ENCODE measurements at places on chromosomes 12 and 14.

GRCh38 chr14:59229653-59230406, 41.4 kb downstream of the DAAM1 start:
- no peak for DNase-seq

DNA sequence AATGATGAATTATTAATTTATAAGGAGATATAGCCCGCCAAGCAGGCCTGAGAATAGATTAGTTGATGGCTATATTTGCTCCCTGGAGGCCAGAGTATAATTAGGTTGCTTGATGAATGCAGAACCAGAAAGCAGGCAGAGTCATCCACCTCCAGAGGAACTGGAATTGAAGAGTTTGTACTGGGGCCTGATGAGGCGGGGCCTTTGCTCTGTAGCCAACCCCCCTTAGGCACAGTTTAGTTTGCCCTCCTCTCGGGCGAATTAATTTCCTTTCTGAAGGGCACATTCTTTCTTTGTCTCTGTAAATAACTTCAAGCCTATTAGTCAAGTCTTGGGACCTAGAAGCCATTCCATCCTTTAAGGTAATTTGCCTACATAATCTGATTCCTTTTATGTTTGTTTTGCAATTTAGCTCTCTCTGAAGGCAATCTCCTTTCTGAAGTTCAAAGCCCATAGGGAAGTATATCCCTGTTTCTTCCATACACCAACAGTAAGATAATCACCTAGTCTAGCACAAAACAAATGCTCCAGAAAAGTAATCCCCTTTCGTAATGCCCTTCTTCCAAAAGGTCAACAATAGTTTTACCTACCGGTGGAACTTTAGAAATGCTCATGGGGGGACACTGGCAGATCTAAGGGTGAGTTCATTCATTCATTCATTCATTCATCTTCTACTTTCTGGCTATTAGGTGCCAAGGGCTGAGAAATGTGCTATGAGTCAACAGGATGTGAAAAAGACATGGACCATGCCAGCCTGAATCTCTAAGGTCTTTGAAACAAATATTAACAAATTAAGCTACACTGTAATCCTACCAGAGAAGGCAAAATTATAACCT, 84.8 kb upstream of the NUDT4 start:
- no peak for DNase-seq

DNA sequence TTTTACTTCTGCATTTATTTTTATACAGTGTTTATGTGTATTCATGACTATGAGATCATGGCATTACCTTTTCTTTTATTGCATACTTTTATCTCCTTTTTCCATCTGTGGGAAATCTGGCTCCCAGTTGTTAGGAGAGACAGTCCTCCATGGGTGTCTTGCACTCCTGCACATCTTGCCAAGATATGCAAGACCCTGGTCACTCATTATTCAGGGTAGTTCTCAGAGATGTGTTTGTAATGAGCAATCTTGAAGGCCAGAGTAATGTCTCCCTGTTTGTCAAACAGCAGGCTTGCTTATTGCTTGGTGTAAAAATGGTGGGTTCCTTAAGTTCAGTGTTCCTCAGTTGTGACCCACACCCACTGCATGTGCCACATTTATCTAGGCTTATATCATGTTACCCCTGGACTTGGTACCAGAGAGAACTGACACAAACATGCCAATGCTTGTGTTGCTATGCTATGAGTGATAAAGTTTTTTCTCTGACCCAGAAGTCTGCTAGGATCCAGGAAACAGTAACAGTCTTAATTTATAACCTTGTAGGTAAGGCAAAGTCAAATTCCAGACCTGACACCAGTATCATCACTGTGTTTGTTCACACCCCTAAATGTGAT, 36.8 kb downstream of the PPHLN1 start:
- DNase-seq = no peak

DNA sequence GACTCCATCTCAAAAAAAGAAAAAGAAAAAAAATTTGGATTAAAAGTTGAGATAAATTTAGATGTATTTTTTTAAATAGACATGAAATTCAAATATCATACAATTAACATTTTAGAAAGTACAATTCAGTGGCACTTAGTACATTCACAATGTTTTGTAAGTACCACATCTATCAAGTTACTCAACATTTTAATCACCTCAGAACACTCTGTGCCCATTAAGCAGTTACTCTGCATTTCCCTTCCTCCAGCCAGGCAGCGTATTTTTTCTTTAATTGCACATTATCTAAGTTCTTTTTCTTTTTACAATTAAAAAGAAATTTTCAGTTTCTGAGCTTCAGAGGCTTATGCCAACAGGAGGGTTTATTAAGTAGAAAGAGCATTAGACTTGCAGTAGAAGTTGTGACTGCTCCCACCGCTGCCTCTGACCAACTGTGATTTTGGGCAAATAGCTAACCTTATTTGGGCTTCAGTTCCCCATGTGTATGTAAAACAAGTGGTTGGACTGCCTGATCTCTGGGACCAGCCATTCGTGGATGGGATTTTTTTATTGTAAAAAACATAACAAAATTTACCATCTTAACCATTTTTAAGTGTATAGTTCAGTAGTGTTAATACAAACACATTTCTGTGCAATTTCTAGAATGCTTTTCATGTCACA, 65.7 kb downstream of the WNK1 start:
- DNase-seq = no peak

DNA sequence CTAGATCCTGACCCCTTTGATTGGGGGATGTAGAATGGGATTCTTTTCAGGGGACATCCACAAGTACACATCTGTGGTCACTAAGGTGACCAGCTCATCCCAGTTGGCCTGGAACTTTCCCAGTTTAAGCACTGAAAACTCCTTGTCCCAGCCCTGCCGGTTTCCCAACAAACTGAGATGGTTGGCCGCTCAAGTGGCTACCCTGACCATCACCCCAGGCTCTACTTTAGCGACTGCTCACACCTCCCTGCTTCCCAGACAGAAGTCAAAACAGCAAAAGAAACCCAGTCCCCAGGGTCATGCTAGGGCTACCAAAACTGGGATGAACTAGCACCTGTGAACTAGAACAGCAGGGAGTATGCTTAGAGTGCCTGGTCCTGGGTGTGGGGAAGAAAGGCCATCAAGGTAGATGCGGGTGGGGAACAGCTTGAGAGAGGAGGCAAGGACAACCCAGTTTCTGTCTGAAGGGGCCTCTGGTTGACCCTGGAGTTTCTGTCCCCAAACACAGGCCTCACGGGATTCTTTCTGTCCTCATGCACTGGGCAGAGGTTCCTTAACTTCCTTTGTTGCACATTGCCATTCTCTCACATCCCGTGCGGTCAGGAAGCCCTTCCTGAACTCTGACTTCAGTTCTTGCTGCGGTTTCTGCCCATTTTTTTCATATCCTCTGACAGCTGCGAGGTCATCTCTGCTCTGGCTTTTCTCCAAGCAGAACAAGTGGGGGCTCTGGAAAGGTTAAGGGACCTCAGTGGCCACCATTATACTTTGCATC, 1.6 kb downstream of the LTB4R start:
- no peak for DNase-seq

GRCh38 chr12:71250166-71250565, 92.4 kb upstream of the TSPAN8 start:
- DNase-seq = no peak

GRCh38 chr14:42750771-42751170, 1144.1 kb downstream of the LRFN5 start:
- no peak for DNase-seq

DNA sequence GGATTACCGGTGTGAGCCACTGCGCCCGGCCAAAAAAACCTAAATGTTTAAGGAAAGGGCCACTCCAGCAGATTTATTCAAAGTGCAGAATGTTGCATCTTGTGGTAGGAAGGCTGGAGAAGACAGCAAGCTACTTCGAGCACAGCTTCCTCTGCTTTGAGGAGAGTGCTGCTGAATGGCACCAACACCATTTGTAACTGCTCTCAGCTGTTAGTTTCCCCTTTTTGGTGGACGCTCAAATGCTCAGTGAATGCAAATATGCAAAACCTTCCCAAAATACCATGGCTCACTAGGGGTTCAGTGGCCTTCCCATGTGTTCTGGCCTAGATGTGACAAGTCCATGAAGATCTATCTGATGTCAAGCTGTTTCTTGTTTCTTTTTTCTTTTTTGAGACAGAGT, 2.9 kb upstream of the TDRD9 start:
- no peak for DNase-seq

DNA sequence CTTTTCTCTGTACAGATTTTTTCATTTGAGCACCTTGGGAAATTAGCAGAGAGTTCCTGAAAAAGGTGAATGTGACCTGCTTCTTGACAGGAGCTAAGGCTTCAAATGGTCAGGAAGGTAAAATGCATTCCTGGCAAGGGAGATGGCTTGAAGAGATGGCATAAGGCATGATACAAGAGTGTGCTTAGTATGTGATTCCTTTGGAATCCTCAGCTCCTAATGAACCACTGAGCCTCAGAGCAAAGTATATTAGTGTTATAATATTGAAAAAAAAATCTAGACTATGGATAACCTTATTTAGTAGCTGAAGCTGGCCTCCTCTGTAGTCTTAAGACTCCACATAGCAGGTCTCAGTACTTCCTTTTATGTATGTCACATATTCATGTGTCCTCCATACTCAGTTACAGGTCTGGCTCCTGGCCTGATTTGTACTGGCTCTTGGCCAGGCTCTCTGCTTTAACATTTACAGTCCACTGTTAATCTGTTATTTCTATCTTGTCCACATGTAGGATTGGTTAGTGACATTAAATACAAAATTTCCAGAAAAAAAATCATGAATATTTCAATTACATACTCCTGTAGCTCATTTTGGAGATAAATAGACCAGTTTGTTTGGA, 17.9 kb downstream of the TOGARAM1 start:
- no peak for DNase-seq

DNA sequence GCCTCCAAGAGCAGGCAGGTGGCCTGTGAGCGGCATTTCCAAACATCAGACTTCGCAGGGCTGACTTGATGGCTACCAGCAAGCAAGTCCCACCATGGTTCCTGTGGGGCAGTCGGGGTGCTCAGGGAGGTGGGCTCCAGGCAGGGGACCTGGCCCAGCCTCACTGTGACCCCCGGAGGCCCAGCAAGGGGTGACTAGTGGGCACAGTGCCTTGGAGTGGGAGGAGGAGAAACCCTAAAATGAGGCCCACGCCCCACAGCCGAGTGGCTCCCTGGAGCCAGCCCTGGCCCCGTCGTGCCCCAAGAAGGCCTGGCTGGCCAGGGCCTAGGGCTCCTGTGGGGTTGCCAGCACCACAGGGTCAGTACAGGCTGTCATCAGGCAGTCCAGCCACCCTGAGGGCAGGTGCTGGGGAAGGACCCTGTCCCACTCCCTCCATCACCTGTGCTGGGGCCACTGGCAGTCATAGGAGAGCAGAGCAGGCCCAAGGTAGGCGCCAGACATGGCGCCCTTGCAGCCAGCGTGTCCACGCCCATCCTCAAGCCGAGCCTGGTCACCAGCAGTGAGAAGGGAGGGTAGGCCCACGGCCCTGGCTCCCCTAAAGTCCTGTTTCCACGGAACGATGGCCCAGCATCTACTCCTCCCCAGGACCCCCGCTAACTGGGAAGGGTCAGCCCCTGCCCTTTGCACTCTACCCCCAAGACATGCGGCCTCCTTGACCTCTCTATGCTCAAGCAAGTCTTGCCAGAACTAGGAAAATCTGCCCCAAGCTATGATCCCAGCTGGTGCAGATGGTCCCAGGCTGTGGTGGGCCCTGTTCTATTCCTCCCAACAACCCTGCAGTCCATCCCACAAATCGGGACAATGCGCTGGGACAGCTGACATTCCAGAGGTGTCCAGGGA, 144.2 kb upstream of the C14orf180 start:
- no peak for DNase-seq

DNA sequence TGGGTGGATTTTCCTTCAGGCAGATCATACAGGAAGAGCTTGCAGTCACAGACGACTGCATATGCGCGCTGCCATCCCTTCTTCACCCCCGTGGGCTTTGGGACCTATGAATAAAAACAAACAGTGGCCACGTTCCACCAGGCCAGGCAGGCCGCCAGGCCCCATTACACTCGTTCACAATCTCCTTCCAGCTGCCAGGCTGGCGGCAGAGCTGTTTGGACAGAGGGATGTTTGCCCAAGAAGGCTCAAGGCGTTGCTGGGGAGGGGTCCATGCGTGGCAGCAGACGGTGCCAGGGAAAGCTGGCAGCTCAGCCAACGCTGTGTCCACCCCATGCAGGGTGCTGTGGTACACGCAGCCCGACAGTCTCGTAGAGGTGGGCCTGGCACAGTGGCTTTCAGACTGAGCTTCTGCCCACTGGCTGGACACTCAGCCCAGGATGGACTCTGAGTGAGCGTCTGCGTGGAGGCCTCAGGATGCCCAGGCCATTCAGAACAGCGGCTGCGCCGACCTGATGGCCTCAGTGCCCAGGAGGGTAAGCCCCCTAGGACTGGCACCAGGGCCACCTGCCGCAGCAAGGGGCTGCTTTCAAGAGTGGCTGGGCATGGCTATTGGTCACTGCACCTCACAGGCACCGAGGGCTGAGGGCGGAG, 27.5 kb downstream of the AMN start:
- no peak for DNase-seq

GRCh38 chr12:18222699-18223098, 38.6 kb upstream of the PIK3C2G start:
- DNase-seq = no peak

- DNase-seq = no peak
Measured at GRCh38 chr14:72480464-72481243, 413.2 kb downstream of the DPF3 start.

DNA sequence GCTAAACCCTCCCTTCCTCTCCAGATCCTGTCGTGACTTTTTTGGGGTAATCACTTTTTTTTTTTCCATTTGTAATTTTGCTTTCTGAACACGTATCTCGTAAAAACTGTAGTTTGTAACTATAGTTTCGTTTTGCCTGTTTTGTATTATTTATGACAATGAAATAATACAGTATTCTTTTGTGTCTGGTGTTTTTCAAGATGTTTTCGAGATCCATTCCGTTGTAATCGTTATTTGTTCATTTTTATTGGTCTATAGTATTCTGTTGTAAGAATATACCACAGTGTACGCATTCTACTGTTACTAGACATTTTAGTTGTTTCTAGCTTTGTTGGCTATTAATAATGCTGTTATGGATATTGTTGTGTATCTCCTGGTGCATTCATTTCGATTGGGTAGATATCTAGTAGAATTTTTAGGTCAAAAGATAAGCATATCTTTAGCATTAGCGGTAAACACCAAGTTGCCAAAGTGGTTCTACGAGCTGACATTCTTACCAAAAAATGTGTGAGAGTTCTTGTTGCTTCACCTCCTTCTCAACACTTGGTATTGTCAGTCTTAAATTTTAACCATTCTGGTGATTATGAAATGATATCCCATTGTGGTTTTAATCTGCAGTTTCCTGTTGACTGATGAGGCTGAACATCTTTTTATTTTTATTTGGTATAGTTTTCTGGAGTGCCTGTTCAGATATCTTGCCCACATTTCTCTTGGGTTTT, 92.3 kb upstream of the EVL start:
- DNase-seq = no peak
